ENCODE measurements at places on chromosomes 4 and X.

GRCh38 chr4:182556580-182556979 is 313.4 kb downstream of the TENM3 start:
- peak; percentile 38 for DNase-seq

- DNase-seq = no peak
Measured at GRCh38 chr4:79442422-79442821, 34.4 kb upstream of the GK2 start.

DNA sequence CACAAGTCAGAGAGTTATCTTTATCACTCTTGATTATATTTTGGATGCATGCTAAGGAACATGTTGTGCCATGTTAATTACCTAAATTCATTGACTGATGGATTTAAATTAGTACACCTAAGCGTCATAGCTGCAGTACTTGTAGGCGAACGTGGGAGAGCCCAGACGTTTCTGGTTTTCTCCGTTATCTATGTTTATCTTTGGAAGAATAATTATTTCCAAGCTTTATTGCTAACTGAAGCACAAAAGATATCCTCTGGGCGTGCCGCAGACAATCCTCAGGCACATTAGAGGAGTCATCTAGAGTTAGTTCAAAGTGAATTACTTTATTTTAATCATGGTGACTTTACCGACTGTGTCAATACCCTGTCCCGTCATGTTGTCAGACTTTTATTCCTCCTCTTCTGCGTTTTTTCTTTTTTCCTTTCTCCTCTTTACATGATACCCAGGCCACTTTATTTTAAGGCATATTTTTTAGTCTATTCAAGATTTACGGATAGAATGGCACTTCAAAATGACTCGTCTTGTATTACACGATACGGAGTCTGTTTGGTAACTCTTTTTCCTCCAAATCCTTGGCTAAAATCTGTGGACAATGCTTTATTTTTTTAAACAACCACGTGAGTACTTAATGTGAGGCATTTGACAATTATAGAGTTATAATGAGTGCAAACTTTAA is 632.0 kb upstream of the TENM3 start:
- DNase-seq = no peak

DNA sequence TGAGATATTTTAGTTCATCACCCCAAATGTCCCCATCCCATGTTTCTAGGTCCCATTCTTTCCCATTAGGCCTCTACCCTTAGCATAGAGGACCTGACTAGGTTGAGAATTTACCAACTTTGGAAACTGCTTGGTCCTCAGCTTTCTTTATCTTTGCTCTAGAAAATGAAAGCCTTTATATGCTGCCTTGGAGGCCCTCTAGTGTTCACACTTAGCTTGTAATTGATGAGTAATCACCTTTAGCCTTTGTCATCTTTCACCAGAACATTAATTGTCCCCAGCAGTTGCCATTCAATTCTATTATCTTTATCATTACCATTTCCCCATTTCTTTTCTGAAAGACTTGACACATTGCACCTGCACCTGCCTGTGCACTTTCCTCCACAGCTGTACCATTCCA is 589.2 kb upstream of the NR3C2 start:
- DNase-seq = no peak

GRCh38 chr4:151297170-151297569 is 20.2 kb downstream of the PRSS48 start:
- DNase-seq = no peak

DNA sequence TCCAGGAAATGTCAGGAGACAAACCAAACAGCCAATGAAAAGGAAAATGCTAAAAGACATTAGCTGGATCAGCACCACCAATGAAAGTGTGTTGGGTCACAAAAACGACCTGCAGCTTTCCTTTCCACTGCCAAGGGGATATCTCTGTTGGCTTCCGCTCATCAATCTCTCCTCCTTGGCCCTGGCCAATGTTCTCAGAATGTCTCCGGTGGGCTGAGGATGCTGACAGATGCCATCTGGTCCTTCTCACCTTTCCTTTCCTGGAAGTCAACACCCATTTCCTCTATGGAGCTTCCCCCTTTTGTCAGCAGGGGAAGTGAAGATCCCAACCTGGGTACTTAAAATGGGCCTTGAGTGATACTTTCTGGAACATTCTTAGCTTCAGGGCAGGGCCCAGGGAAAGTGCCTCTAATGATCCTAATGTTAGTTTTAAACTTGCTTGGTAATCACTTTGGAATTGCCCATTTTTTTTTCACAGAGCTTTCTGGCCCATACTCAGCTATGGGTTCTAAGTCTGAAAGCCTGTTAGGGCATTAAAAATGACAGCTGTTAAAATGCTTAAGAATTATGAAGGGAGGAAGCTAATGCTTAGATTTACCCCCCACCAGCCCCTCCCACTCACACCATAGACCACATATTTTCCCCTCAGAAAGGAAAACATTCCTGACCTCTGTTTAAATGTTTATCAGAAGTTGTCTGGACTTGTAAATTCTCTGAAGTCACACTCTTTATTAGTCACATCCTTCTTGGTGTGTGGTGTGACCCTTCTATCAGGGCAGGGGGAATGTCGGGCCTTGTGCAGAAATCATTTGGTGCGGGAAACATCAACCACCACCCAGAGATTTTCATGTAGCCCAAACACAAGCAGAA is 29.2 kb downstream of the IGFBP7 start:
- DNase-seq = peak; percentile 91

Data from AG04450 (cell line).